ENCODE measurements at places on chromosomes 1 and 21.
A peak's percentile ranks its signal among the peaks of the same experiment; 100 is the strongest.

DNA sequence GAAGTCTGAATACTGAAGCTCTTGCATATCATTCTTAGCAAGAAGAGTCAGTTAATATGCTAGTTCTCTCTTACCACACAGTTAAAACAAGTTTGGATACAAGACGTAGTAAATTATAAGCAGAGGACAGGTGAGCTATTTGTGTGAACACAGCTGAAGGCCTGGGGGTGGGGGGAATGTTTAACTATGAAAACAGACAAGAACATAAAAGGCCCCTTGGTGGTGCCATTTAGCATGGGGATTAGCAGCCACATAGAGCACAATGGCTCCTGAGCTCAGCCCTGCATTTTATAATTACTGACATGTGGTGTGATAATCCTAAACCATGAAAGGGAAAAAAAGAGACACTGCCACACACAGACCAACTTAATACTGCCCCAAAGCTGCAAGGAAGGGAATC is 94.8 kb downstream of the TGFBR3 start:
- DNase-seq, result no peak

DNA sequence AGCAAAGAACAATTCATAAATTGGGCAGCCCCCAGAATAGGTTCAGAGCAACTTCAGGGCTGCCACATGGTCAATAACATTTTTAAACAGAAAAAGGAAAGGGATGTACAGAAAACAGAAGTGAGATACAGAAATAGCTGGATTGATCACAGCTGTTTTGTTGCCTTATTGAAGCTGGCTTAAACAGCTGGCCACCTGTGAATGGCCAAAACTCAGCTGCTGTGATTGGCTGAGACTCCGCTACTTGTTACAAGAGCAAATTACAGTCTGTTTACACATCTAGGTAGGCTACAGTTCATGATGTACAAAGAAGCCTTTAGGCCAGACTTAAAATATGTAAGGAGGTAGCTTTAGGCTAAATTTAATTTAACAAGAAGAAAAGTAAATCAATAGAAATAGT is 11.6 kb upstream of the IFNAR1 start:
- DNase-seq, result no peak

DNA sequence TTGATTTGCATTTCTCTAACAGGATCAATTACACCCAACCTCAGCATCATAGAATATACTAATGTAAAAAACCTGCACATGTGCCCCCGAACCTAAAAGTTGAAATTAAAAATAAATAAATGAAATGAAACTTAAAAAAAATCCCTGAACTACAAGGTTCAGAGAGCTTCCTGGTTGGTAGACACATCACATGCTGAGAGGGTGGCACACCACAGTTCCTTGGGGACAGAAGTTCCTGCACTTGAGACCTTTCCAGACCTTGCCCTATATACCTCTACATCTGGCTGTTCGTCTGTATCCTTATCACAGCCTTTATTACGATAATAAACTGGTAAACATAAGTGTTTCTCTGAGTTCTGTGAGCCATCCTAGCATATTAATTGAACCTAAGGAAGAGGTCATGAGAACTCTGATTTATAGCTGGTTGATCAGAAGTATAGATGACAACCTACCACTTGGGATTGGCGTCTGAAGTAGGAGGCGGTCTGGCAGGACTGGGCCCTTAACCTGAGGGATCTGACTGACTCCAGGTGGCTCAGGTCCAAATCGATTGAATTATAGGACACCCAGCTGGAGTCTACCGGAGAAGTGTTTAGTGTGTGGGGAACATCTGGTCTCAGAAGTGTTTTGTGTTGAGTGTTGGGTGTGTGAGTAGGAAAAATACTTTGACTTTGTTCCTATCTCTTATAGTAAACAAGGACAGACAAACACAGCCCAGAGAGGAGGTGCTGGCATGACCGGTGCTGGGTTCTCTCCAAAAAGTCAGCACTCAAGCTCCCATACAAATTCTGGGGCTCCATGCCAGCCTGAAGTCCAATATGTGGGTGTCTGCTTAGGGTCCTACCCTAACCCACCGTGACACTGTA is 19.0 kb downstream of the C1orf115 start:
- no peak for DNase-seq

GRCh38 chr1:197438010-197438790 is 170.1 kb downstream of the CRB1 start:
- no peak for DNase-seq

DNA sequence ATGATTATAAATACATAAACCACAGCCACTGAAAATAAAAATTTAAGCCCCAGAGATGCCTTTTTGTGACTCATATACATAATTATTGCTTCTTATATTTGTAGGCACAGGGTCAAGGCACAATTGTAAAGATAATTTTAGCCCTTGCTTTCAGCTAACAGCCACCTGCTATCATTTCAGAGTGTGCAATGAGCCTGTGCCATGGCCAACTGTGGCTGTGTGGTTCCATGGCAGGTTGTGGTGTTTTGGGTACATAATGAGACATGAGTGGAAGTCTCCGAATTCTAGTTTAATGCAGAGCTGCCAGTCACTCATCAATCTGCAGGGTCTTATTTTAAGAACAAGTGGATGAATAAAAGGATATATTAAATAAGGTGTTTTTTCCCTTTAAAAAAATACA is 346.9 kb upstream of the SNX7 start:
- no peak for DNase-seq

- DNase-seq, result no peak
Observed at GRCh38 chr1:239483391-239483790, 97.0 kb downstream of the CHRM3 start.

- no peak for DNase-seq
Observed at GRCh38 chr1:211092955-211093354, 41.0 kb downstream of the KCNH1 start.

GRCh38 chr1:23568608-23569383 is 9.5 kb upstream of the ID3 start:
- DNase-seq, result no peak

GRCh38 chr1:180922631-180923015 is 9.9 kb downstream of the KIAA1614 start:
- no peak for DNase-seq

GRCh38 chr1:84672080-84672854 is 18.0 kb downstream of the SSX2IP start:
- DNase-seq, result no peak

- DNase-seq, result no peak
Observed at GRCh38 chr1:239243006-239243405, 143.4 kb upstream of the CHRM3 start.

- DNase-seq, result no peak
Observed at GRCh38 chr1:94713472-94714141, 106.5 kb upstream of the SLC44A3 start.

- no peak for DNase-seq
Observed at GRCh38 chr1:95263450-95263849, 29.4 kb downstream of the RWDD3 start.

DNA sequence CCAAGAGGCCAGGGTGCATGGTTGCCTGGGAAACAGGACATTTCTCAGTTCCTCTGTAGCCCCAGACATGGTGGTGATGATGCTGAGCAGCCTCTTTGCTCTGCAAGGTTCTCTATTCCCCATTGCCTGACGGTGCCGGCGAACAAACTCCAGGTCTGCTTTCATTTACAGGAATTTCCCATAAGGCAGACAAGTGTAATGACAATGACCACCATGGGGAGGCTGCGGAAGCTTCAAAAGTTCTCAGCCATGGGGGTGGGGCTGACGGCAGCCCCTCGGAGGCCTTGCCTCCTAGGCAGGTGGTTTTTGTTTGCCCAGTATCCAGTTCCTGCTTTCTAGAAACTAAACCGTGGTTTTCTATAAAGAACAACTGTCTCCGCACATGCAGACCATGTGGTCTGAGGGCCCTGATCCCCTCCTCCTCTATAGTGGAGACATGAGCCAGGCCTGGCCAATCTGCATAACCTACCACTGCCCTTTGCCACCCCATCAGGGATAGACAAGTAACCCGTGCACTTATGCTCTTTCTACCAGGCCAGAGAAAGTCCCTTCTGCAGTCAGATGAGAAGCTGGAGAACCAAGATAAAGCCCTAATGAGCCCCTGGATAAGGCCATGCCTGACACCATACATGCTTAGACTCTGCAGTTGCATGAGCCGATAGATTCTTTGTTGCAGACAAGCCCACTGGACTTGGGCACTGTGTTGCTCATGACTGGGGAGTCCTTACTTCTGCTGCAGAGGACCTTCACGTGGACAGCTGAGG is 54.1 kb downstream of the LDLRAD2 start:
- DNase-seq, result no peak

- peak; percentile 73 for DNase-seq
Observed at GRCh38 chr1:21779613-21780521, 3.1 kb downstream of the USP48 start.

GRCh38 chr1:117036018-117036461 is 24.1 kb upstream of the TTF2 start:
- DNase-seq, result no peak

- no peak for DNase-seq
Observed at GRCh38 chr1:204634260-204634910, 51.2 kb downstream of the LRRN2 start.

DNA sequence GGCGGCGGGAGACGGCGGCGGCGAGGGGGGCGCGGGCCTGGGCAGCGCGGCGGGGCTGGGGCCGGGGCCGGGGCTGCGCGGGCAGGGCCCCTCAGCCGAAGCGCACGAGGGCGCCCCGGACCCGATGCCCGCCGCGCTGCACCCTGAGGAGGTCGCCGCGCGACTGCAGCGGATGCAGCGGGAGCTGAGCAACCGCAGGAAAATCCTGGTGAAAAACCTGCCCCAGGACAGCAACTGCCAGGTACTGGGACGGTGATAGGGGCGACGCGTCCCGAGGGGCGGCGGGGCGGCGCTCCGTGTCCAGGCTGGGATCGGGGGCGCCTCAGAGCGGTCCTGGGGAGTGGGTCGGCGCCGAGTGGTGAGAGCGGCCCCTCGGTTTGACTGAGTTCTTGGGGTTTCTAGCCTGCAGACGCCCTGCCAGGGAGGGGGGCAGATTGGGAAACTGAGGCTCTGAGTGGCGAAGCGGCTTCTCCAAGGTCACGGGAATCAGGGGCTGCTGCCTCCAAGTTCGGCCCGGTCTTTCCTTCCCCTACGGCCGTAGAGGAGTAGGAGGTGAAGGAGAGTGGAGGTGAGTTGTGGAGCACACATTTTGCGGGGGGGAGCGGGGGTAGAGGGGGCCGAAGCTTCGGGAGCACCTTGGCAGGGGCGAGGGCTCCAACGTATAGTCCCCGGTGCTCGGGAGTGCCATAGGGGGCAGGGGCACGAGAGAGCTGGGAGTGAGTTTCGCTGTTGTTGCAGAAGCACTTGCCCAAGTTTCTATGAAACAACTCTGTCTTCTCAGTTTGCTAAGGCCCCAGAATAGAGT is 508 bp downstream of the RAVER2 start:
- DNase-seq, result peak; percentile 62

DNA sequence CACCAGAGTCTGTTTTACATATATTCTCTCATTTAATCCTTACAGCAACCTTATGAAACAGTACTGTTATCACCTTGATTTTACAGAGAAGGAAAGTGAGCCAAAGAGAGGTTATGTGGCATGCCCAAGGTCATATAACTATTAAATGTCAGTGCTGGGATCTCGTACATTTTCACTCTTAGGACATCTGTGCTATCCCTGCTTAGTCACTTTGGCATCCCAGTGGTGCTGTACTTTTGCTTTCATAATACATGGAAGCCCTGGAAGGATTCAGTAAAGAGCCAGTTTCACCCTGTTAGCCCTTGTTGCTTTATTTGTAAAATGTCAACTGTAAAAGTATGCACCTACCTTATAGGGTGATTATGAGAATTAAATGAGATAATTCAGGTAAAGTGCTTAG is 104.4 kb downstream of the NFIA start:
- no peak for DNase-seq

DNA sequence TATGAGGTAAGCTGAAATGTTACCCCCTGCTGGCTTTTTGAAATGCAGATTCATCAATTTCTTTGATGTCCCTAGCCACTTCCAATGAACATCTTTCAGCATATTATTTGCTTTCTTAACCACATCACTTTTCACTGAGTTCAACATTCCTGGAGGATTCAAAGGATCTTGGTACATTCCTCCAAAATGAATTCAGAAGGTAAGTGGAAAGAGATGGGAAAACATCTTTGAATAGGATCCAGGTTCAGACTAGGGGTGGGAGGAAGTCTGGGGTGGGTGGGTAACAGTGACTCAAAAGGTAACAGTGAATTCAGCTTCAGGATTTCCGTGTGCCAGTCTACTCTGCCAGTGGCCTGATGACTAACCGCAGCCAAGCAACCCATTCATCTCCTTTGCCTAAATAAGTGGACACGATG is 180.7 kb downstream of the ZC3H11B start:
- DNase-seq, result no peak

DNA sequence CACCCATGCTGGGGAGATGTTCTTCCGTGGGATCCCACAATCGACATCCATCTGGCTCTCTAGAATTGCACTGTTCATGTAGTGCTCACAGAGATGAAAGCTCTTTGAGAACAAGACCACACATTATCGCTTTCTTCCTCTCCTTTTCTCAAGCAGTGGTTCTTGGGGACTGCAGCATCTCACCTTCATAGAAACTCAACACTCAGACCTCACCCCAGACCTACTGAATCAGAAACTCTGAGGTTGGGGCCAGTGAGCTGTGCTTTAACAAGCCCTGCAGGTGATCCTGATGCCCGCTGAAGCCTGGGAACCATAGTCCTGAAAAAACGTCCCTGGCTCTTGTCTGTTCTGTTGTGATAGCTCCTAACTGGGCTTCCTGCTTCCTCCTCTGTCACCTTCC is 251.3 kb upstream of the FGGY start:
- no peak for DNase-seq

- no peak for DNase-seq
Observed at GRCh38 chr21:41825216-41825615, 53.9 kb downstream of the PRDM15 start.

DNA sequence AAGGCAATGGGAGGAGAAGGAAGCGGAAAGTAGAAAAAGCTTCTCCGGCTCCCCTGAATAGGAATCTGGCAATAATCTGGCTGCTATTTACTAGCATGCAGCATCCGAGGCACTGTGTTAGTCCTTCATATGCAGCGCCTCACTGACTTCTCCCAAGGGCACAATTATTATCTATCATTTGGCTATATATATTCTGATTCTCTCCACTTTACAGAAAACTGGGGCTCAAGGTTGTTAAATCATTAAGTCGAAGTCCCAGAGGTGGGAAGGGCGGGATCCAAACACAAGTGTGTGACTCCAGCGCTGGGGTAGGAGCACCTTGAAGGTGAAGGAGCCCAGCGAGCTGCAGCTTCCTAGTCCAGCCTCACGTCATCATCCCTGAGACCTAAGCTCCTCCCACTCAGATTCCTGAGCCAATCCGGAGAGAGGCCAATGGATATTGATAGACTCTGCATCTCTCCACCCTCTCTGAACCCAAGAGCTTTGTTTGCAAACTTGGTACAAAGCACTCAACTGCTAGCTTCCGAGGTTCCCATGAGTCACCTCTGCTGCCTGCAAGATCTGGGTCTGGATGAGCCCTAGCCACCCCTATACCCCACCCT is 16.6 kb upstream of the EYA3 start:
- DNase-seq, result no peak

GRCh38 chr1:216325946-216326345 is 97.3 kb downstream of the USH2A start:
- DNase-seq, result no peak

- no peak for DNase-seq
Observed at GRCh38 chr21:34557261-34557660, 45.3 kb upstream of the KCNE1 start.

Measured in activated effector memory CD4-positive, alpha-beta T cell treated with anti-CD3 and anti-CD28 coated beads, Interleukin-2, amount 50 U/mL, for 16 hours (primary cell).